MCF 10A (cell line): ENCODE measurements at places on chromosomes 3 and 15. TPM values are rescaled to one million over a fixed set of nuclear protein-coding genes. Genes with fewer than 3 reads are reported as not detected.

CASR gene
- total RNA-seq, result not detected in 2 replicates

NOP10 gene
- total RNA-seq, result 168 and 187 TPM in 2 replicates

FAM43A gene
- 1.0 and 1.3 TPM in 2 replicates for total RNA-seq

COL8A1 gene
- total RNA-seq, result 29.1 and 112 TPM in 2 replicates

LDHAL6B gene
- not detected in 2 replicates for total RNA-seq

CLDN16 gene
- total RNA-seq, result 0.23 TPM in 1 of 2 replicates, not detected in the other

PIGZ gene
- total RNA-seq, result 5.2 and 7.1 TPM in 2 replicates

BNIP2 gene
- 80.7 and 91.5 TPM in 2 replicates for total RNA-seq

MORC1 gene
- not detected in 2 replicates for total RNA-seq

GOLGA6L7 gene
- not detected in 2 replicates for total RNA-seq

PRSS50 gene
- not detected in 2 replicates for total RNA-seq

ADAMTS17 gene
- 4.0 and 7.7 TPM in 2 replicates for total RNA-seq

MRPS22 gene
- 65.0 and 65.3 TPM in 2 replicates for total RNA-seq

TTLL13 gene
- 0.47 TPM in 1 of 2 replicates, not detected in the other for total RNA-seq

SLC7A14 gene
- not detected in 2 replicates for total RNA-seq

KBTBD13 gene
- total RNA-seq, result not detected in 2 replicates

CEMIP gene
- 0.14 and 0.44 TPM in 2 replicates for total RNA-seq
